Islet precursor cell (in vitro differentiated cells): ENCODE measurements at places on chromosomes 4 and X.

DNA sequence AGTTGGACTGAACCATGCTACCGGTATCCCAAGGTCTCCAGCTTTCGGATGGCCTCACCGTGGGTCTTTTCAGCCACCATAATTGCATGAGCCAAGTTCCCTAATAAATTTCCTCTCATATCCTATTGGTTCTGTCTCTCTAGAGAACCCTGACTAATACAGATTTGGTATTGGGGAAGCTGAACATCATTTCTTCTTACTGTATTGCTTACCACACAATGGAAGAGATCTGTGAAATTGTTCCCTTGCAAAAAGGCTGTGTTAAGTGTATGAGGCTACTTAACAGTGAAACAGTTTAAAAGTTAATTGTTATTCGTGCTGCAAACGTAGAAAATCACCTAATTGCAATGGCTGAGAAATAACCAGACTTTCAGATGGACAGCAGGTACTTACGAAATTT is 34.0 kb downstream of the PLAC8 start:
- DNase-seq = no peak

DNA sequence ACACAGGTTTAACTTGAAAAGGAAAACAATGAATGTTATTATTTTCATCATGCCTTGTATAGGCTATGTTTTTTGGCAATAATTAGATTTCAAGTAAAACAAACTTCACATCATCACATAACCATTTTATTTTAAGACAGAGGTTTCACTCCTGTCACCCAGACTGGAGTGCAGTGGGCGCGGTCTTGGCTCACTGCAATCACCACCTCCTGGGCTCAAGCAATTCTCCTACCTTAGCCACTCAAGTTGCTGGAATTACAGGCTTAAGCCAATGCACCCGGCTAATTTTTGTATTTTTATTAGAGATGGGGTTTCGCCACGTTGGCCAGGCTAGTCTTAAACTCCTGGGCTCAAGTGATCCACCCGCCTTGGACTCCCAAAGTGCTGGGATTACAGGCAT is 658.6 kb upstream of the ATOH1 start:
- DNase-seq = no peak

GRCh38 chr4:3218824-3219760 is 29.9 kb upstream of the MSANTD1 start:
- DNase-seq = no peak

- no peak for DNase-seq
Measured at GRCh38 chrX:3527811-3528210, 181.4 kb upstream of the MXRA5 start.

DNA sequence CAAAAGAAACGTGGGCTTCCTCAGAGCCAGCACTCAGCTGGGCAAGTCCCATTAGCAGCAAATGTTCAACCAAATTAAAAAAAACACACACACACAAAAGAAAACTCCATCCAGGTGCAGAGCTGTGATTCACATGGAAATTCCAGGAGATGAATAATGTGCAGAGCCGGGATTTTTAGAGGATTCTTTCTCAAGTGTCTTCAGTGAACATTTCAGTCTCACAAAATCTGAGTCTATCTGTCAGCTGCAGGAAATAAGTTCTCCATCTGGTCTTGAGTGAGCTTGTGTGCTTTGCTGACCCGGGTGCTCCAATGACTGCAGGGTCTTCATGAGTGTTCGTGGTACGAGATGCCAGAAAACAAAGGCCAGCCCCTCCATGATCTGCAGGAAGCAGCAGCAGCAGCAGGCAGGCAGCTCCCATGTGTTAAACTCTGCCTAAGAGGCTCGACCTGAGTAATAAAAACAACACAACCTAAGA is 44.3 kb downstream of the RASGEF1B start:
- no peak for DNase-seq

DNA sequence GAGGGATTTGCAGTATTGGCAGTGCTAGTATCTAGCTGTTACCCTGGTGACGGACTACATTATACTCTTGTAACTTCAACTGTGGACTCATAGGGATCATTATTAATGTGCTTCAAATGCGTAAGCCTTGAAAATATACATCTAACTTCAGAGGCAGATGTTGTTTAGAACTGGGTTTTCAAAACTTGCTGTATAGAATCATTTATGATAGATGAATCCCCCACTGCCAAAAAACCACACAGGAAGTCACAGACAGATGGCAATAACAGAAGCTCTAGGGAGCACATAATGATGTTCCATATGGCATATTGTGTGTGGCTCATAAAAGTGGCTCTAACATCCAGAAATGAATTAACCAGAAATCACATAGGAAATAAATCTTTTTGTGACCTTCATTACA is 62.3 kb upstream of the RELL1 start:
- DNase-seq = no peak

DNA sequence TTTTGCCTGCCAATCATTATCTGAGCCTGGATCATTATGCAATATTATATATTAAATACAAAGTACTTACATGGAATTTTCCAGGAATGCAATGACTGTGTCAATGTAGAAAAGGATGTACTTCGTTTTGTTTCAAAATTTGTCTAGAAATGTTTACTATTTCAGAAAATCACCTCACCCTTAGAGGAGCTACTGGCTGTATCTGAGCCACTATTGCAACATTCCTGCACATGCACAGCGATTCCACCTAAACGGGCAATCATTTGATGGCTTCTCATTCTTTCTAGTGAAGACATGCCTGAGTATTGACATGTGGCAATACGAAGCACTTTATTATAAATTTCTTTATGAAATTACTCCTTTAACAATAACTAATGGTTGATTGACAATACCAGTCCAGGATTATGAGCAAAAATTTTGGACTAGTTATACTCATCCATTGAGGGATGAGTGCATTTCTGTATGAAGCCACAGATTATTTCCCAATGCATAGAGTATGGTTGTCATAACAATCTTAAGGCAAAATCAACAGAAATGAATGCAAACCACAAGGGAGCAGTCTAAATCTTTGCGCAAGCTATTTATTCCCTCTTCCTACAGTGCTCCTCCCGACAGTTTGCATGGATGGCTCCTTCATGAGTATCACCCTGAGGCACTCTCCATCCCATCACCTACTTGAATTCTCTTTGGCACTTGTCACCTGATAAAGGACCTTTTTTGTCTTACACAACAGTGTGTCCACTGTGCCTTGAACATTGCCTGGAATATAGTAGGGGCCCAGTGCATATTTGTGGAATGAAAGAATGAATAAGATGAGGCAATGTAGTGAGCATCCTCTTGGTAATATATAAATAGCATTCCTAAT is 35.8 kb upstream of the MMAA start:
- no peak for DNase-seq
